ENCODE measurements at places on chromosomes 11 and 22. TPM values are rescaled to one million over a fixed set of nuclear protein-coding genes. Genes with fewer than 3 reads are reported as not detected.
A peak's percentile ranks its signal among the peaks of the same experiment; 100 is the strongest.

- H3K4me1 ChIP-seq = peaks cover 47% of the 10 kb centered on the region
- H3K27me3 ChIP-seq = no peaks in the 10 kb centered on the region
- no peaks in the 10 kb centered on the region for H3K36me3 ChIP-seq
- DNase-seq = peak; percentile 66
- peak overlapping the region; percentile 53 for H3K27ac ChIP-seq
Observed at GRCh38 chr11:2892215-2892966, 6.8 kb upstream of the CDKN1C start.

DNA sequence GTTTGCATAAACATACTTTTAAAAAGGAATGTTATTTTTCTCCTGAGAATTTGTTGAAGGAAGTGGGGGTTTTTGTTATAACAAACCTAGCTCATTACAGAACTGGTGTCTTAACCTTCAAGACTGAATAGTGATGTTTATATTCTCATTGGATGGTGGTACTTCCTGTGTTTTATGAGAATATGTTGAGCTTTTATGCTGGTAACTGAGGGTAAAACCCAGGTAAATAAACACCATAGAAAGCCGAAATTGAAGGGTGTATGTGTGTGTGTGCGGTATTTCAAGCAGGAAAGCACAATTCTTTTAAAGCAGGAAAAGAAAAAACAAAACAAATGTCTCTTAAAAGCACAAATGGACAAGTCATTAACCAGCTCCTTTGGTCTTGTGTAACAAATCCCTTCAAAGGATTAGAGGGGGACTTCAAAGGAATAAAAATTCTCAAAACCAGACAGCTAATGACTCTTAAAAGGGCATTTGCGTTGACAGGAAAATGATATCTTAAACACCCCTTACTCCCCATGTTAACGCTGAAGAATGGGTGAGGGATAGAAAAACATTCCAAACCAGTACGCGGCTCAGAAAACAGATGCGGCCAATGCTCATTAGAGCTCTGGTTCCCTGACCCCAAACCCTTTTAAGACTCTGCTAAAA, 23.8 kb downstream of the LMO2 start:
- DNase-seq = no peak
- H3K36me3 ChIP-seq = no peaks in the 10 kb centered on the region
- peaks cover 72% of the 10 kb centered on the region for H3K27me3 ChIP-seq
- peaks cover 21% of the 10 kb centered on the region for H3K4me1 ChIP-seq

GRCh38 chr11:37858398-37858797, 1260.4 kb upstream of the RAG2 start:
- no peaks in the 10 kb centered on the region for H3K27me3 ChIP-seq
- no peaks in the 10 kb centered on the region for H3K36me3 ChIP-seq
- no peak overlapping the region for H3K4me3 ChIP-seq

- peaks cover 48% of the 10 kb centered on the region for H3K4me1 ChIP-seq
- H3K36me3 ChIP-seq = no peaks in the 10 kb centered on the region
- H3K4me3 ChIP-seq = no peak overlapping the region
- DNase-seq = no peak
- no peaks in the 10 kb centered on the region for H3K27me3 ChIP-seq
- peak overlapping the region; percentile 96 for H3K27ac ChIP-seq
Observed at GRCh38 chr11:123072332-123072761, 10.4 kb upstream of the HSPA8 start.

DNA sequence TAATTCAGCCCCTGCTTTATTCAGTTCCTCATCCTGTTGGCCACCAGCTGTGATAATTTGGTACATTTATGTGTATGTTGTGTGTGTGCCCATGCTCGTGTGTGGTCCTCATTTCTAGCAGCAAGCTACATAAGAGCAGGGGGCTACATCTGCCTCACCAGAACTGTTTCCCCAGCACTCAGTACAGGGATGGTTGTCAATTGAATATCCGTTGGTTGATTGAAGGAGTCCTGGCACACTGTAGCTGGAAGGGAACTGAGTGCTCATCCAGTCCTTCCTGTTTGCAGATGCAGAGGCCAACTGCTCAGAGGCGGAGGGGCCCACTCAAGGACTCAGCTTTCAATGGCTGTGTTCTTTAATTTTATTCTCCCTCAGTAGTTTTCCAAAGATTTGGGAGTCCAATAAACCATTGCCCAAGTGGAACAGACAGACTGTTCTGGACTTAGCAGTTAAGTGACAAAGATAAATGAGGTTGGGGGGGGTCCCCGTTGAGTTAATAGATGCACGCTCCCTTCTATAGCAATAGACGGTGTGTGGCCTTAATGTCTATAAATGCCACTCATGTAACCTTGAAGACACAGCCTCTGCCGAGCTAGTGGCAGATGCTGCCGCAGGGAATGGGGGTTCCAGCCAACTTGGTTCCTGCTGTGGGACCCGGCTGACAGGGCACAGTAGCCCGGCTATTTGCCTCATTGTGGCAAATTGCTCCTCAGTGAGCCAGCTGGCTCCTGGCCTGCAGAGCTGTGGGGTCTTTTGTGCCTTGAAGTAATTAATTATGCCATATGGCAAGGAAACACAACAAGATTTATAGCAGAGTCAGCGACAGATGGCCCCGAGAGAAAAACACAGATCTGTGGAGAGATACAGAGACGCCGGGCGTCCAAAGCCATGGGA, 71.4 kb upstream of the GRK3 start:
- no peaks in the 10 kb centered on the region for H3K27me3 ChIP-seq
- H3K36me3 ChIP-seq = no peaks in the 10 kb centered on the region
- H3K27ac ChIP-seq = no peak overlapping the region
- no peak overlapping the region for H3K4me3 ChIP-seq
- no peaks in the 10 kb centered on the region for H3K4me1 ChIP-seq

DNA sequence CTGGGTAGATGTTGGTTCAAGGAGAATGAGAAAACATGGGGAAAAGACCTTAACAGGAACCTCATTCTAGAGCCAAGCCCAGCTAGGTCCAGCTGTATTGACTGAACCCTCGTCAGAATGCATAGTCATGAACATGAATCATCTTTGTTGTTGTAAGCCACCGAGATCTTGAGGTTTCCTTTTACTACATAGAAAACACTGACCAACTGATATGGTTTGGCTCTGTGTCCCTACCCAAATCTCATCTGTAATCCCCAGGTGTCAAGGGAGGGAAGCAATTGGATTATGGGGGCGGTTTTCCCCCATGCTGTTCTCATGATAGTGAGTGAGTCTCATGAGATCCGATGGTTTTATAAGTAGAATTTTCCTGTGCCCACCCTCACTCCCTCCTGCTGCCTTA, 19.4 kb upstream of the PHOX2A start:
- H3K4me1 ChIP-seq = no peaks in the 10 kb centered on the region
- no peaks in the 10 kb centered on the region for H3K36me3 ChIP-seq
- no peak for DNase-seq
- H3K4me3 ChIP-seq = no peak overlapping the region

DNA sequence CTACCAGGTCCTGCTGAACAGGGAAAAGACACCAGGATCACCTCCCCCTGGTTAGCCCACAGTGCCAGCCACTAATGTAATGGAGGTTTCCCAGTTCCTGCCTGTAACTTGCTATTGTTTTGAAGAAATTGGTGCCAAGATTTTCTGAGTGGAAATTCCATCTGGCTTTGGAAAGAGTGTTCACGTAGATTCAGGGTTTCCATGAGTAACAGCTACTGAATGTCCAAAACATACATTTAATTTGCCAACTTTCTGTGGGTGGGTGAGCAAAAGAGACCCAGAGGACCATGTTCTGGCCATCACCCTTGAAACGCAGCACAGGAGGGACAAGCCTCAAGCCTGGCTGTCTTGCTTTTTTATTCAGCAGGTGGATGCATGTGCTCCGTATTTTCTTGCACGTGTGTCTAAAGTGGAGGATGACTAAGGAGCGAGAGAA, 8.8 kb upstream of the DKK3 start:
- DNase-seq = no peak
- H3K4me3 ChIP-seq = no peak overlapping the region
- no peaks in the 10 kb centered on the region for H3K4me1 ChIP-seq
- H3K36me3 ChIP-seq = no peaks in the 10 kb centered on the region
- no peaks in the 10 kb centered on the region for H3K27me3 ChIP-seq

GRCh38 chr11:69217276-69218105, 61.8 kb downstream of the SMIM38 start:
- DNase-seq = no peak
- H3K4me1 ChIP-seq = peaks cover 4% of the 10 kb centered on the region
- no peak overlapping the region for H3K4me3 ChIP-seq
- no peaks in the 10 kb centered on the region for H3K27me3 ChIP-seq

- DNase-seq = no peak
- no peaks in the 10 kb centered on the region for H3K36me3 ChIP-seq
- no peaks in the 10 kb centered on the region for H3K27me3 ChIP-seq
- no peak overlapping the region for H3K4me3 ChIP-seq
- H3K27ac ChIP-seq = no peak overlapping the region
Observed at GRCh38 chr11:123678246-123678645, 23.8 kb upstream of the SCN3B start.

DNA sequence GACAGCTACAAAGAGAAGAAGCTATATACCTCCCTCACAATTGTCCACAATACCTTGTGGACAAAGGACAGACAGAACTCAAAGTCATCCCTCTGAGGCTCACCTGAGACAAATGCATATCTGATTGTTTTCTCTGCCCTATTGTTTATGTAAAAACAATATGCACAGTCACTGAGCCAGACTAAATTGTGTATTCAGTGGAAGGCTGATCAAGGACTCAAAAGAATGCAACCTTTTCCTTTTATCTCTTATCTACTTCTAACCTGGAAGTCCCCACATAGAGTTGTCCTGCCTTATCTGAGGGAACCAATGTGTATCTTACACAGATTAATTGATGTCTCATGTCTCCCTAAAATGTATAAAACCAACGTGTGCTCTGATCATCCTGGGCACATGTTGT, 13.9 kb upstream of the MED17 start:
- no peaks in the 10 kb centered on the region for H3K36me3 ChIP-seq
- H3K27me3 ChIP-seq = no peaks in the 10 kb centered on the region
- no peak for DNase-seq

DNA sequence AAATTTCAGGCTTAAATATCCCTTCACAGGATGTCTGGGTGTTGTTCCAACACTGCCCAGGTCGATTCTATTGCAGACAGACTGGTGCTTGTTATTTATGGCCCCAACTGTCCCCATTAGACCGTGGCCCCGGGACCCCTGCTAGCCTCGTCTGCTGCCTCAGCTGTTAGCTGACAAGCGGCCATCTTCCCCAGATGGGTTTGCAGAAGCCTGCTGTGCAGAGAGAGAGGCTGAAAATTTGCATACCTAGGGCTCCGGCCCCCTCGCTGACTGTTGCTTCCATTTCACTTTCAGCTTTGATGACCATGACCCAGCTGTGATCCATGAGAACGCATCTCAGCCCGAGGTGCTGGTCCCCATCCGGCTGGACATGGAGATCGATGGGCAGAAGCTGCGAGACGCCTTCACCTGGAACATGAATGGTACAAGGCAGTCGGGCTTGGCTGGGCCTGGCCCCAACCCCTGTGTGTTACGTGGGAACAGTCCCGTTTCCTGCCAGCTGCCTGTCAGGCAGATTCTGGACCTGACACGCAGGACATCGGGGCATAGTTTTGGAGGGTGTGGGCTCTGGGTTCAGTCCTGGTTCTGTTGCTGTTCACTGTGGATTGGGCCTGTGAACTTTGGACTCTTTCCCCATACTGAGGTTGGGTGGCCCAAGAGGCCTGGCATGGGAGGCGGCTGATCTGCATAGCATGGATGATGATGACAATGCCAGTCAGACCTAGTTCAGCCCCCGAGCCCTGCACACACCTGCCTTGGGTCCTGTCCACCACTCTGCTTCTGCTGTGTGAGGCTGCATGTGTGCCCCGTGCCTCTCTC, 16.4 kb downstream of the SMARCB1 start:
- no peak for DNase-seq
- H3K27me3 ChIP-seq = no peaks in the 10 kb centered on the region
- H3K27ac ChIP-seq = no peak overlapping the region

SPINDOC gene
- total RNA-seq = 4.0 TPM

FGF3 gene
- not detected for total RNA-seq

CCDC81 gene
- total RNA-seq = 0.27 TPM

MS4A12 gene
- total RNA-seq = not detected

ASCC2 gene
- total RNA-seq = 67.1 TPM

TSSK2 gene
- 0.31 TPM for total RNA-seq

C11orf87 gene
- not detected for total RNA-seq
